ENCODE measurements at places on chromosomes 2 and 18. TPM values are rescaled to one million over a fixed set of nuclear protein-coding genes. Genes with fewer than 3 reads are reported as not detected.
A peak's percentile ranks its signal among the peaks of the same experiment; 100 is the strongest.

Gene SPC25
- total RNA-seq = 34.2 TPM

Gene FOXD4L1
- 0.18 TPM for total RNA-seq

Gene CHST9
- not detected for total RNA-seq

Gene CACNB4
- 0.28 TPM for total RNA-seq

- H3K4me1 ChIP-seq = peaks cover 22% of the 10 kb centered on the region
- no peak for DNase-seq
- H3K27me3 ChIP-seq = peaks cover 1% of the 10 kb centered on the region
- H3K27ac ChIP-seq = peak overlapping the region; percentile 87
- peak overlapping the region; percentile 92 for H3K4me3 ChIP-seq
These were observed 1.2 kb downstream of the TMEM237 start for GRCh38 chr2:201642086-201642578.

DNA sequence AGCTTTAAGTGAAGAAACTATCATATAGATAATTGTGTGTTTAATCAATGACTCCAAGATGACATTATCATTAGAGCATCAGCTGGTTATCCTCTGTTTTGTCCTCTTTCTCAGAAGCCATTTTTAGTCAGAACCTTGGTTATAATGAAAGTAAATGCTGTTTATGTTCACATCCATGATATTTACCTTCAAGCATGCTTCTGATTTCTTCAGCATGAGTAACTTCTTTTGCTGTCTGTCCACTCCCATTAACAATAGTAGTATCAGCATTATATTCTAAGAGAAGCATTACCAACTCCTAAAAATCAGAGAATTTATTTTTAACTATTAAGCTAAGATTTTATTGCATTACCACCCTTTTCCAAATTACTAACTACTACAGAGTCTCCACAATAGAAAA is 56.3 kb downstream of the OSBPL1A start:
- DNase-seq = no peak
- H3K36me3 ChIP-seq = no peaks in the 10 kb centered on the region
- H3K27me3 ChIP-seq = peaks cover 2% of the 10 kb centered on the region
- H3K4me1 ChIP-seq = peaks cover 2% of the 10 kb centered on the region

- H3K27ac ChIP-seq = no peak overlapping the region
- H3K4me1 ChIP-seq = peaks cover 8% of the 10 kb centered on the region
- no peaks in the 10 kb centered on the region for H3K36me3 ChIP-seq
- no peak overlapping the region for H3K4me3 ChIP-seq
These were observed 6.4 kb downstream of the MTCL1 start for GRCh38 chr18:8711736-8712135.

- peaks cover 29% of the 10 kb centered on the region for H3K36me3 ChIP-seq
- peaks cover 53% of the 10 kb centered on the region for H3K4me1 ChIP-seq
- peak; percentile 61 for DNase-seq
These were observed 115.1 kb downstream of the DTNB start for GRCh38 chr2:25558262-25558661.

DNA sequence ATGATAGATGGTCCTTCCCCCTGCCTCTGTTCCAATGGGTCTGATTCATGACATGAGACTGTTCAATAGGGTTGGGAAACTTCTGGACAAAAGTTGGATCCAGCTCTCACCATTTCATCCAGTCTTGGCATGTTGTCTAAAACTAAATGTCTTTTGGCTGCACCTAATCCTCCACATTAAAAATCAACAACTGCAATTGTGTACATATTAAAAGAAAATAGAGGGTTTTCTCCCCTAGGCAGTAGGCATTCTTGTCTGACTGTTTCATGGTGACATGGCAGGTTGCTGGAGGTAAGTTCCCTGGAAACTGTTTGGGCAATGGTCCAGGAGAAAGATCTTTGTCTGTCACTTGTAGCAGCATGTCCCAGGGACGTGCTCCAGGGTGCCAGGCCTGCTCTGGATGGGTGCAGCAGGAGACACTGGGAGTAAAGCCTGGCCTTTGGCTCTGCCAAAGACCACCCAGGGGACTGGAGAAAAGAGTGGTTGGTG is 135.8 kb downstream of the TCF4 start:
- H3K27me3 ChIP-seq = no peaks in the 10 kb centered on the region
- DNase-seq = no peak
- no peaks in the 10 kb centered on the region for H3K4me1 ChIP-seq
- H3K36me3 ChIP-seq = no peaks in the 10 kb centered on the region

DNA sequence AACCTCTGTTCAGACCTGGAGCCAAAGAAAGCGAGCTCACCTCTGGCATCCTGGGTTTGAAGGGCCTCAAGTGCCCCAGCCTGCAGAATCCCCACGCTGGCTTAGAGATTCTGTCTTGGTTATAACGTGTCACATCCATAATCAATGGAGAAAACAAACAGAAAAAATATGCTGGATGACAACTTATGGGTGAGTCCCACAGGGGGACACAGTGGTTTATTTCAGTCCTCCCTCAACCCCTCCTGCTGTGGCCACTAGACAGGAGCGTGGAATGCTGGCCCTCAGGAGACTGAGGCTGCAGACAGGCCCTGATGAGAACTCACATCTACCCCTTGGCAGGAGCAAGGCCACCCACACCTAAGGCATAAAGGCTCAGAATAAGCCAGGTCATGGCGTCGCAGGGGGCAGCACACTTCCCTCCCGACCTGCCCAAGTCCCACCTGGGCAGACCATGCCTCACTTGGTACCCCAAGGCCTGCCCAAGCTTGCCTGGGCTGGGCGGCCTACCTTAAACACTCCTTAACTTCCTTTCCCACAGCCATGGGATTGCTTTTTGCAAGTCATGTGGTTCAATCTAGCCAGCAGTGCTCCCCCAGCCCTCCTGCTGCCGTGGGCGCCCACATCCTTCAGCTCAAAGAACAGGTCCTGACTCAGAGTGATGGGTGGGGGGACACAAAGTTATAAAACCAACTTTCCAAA is 19.9 kb downstream of the COX7A2L start:
- no peak for DNase-seq
- no peaks in the 10 kb centered on the region for H3K27me3 ChIP-seq
- H3K4me1 ChIP-seq = peaks cover 21% of the 10 kb centered on the region
- peak overlapping the region; percentile 13 for H3K27ac ChIP-seq
- peaks cover 79% of the 10 kb centered on the region for H3K36me3 ChIP-seq

GRCh38 chr2:70391988-70392387 is 90.1 kb upstream of the FAM136A start:
- no peak overlapping the region for H3K4me3 ChIP-seq
- no peak for DNase-seq
- peaks cover under 1% of the 10 kb centered on the region for H3K27me3 ChIP-seq
- H3K4me1 ChIP-seq = no peaks in the 10 kb centered on the region
- no peak overlapping the region for H3K27ac ChIP-seq
- no peaks in the 10 kb centered on the region for H3K36me3 ChIP-seq

- H3K4me3 ChIP-seq = no peak overlapping the region
- H3K27ac ChIP-seq = no peak overlapping the region
- H3K4me1 ChIP-seq = no peaks in the 10 kb centered on the region
These were observed 396.3 kb downstream of the IRS1 start for GRCh38 chr2:226403369-226403768.

- no peak for DNase-seq
- no peaks in the 10 kb centered on the region for H3K36me3 ChIP-seq
- no peak overlapping the region for H3K27ac ChIP-seq
- H3K4me3 ChIP-seq = no peak overlapping the region
- no peaks in the 10 kb centered on the region for H3K27me3 ChIP-seq
These were observed 226.7 kb downstream of the GULP1 start for GRCh38 chr2:188518381-188518780.

GRCh38 chr2:203761121-203761520 is 54.7 kb downstream of the CD28 start:
- no peak overlapping the region for H3K4me3 ChIP-seq
- no peak for DNase-seq
- no peak overlapping the region for H3K27ac ChIP-seq
- H3K4me1 ChIP-seq = peaks cover 36% of the 10 kb centered on the region
- no peaks in the 10 kb centered on the region for H3K27me3 ChIP-seq
- H3K36me3 ChIP-seq = peaks cover 73% of the 10 kb centered on the region

DNA sequence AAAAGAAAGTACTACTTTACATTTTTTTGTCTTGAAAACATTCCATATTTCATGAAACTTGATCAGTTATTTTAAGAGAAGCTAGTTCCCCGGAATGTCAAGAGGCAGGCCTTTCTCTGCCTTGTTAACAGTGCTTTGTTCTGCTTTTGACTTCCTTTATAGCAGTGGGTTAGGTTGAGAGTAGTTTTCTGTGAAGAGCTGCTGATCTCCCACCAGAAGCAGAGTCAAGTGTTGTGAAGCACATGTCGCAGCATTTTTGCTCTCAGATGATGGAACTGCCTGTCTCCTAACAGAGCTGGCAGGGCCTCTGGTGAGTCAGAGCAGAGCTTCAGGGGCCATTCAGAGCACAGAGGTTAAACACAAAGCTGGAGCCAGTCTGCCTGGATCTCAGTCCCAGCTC is 871.8 kb downstream of the SLC4A3 start:
- H3K27ac ChIP-seq = no peak overlapping the region
- H3K36me3 ChIP-seq = no peaks in the 10 kb centered on the region
- no peak for DNase-seq
- no peaks in the 10 kb centered on the region for H3K4me1 ChIP-seq
- no peaks in the 10 kb centered on the region for H3K27me3 ChIP-seq
- no peak overlapping the region for H3K4me3 ChIP-seq

DNA sequence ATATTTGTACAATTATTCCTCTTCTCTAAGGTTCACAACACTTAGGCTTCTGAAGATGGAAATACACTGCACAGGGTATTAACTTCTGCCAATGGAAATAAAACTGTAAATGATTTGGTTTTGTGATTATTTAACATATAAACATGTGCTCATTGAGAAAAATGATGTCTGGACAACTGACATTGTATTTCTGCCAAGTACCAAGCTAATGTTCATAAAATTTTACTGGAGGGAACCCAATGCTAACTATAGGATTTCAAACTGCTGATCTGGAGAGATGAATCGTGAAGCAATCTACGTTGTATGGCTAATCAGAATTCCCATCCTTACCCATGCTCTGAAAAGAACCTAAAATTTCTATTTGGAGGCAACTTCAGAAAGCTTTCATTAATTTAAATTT is 279.7 kb downstream of the NRXN1 start:
- H3K4me3 ChIP-seq = no peak overlapping the region

GRCh38 chr2:38244301-38244700 is 132.8 kb downstream of the ATL2 start:
- no peak overlapping the region for H3K27ac ChIP-seq
- H3K4me1 ChIP-seq = no peaks in the 10 kb centered on the region
- no peak overlapping the region for H3K4me3 ChIP-seq
- no peaks in the 10 kb centered on the region for H3K36me3 ChIP-seq

DNA sequence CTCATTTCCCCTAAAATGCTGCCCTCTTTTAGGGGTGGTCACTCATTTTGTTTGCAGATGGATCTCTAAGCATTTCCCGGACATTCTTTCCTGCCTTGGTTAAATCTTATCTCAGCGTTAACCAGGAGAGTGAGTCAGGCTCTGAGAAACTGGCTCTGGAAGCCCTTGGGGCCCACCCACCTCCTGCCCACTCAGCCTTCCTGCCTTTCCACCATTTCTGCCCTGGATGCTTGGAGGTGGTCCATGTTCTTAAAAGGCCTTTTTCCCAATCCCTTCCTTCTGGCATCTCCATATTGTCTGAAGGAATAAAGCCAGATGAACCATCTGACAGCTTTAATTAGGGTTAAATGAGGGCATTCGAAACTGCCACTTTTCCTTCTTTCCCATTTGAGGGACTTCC is 9.5 kb downstream of the HK2 start:
- H3K4me3 ChIP-seq = peak overlapping the region; percentile 65
- no peaks in the 10 kb centered on the region for H3K27me3 ChIP-seq
- peaks cover 15% of the 10 kb centered on the region for H3K36me3 ChIP-seq
- H3K27ac ChIP-seq = peak overlapping the region; percentile 89

DNA sequence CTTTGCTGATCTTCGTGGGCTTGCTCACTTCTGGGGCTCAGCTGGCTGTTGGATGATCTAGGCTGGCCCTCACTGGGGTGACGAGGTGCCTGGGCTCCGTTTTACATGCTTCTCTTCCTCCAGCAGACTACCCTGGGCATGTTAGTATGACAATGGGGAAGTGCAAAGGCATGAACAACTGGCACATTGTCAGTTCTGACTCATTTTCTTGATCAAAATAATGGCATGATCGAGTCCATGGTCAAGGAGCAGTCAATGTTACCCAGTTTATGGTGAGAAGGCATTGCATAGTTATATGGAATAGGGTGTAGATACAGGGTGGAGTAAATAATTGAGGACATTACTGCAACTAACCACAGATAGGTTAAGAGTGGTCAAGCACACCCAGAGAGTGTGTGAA is 10.0 kb upstream of the UPP2 start:
- H3K27ac ChIP-seq = no peak overlapping the region
- no peak overlapping the region for H3K4me3 ChIP-seq
- no peaks in the 10 kb centered on the region for H3K27me3 ChIP-seq
- no peak for DNase-seq

- H3K4me1 ChIP-seq = no peaks in the 10 kb centered on the region
- peaks cover 10% of the 10 kb centered on the region for H3K27me3 ChIP-seq
- no peak overlapping the region for H3K27ac ChIP-seq
- H3K4me3 ChIP-seq = no peak overlapping the region
- no peak for DNase-seq
These were observed 249.4 kb upstream of the HS6ST1 start for GRCh38 chr2:128568106-128568505.

GRCh38 chr2:44201648-44202165 is 33.0 kb downstream of the PPM1B start:
- H3K4me1 ChIP-seq = peaks cover 30% of the 10 kb centered on the region
- H3K36me3 ChIP-seq = peaks cover 39% of the 10 kb centered on the region

GRCh38 chr2:19796035-19796695 is 105.6 kb downstream of the TTC32 start:
- no peak overlapping the region for H3K27ac ChIP-seq
- H3K36me3 ChIP-seq = no peaks in the 10 kb centered on the region
- H3K4me3 ChIP-seq = no peak overlapping the region

GRCh38 chr2:27729198-27729597 is 42.3 kb upstream of the MRPL33 start:
- no peaks in the 10 kb centered on the region for H3K36me3 ChIP-seq
- H3K27ac ChIP-seq = no peak overlapping the region
- DNase-seq = no peak
- H3K4me3 ChIP-seq = no peak overlapping the region
- H3K4me1 ChIP-seq = peaks cover 11% of the 10 kb centered on the region
- no peaks in the 10 kb centered on the region for H3K27me3 ChIP-seq

- H3K27me3 ChIP-seq = no peaks in the 10 kb centered on the region
- no peaks in the 10 kb centered on the region for H3K4me1 ChIP-seq
- no peak overlapping the region for H3K4me3 ChIP-seq
- H3K27ac ChIP-seq = no peak overlapping the region
These were observed 41.1 kb downstream of the APOB start for GRCh38 chr2:21002814-21003192.

DNA sequence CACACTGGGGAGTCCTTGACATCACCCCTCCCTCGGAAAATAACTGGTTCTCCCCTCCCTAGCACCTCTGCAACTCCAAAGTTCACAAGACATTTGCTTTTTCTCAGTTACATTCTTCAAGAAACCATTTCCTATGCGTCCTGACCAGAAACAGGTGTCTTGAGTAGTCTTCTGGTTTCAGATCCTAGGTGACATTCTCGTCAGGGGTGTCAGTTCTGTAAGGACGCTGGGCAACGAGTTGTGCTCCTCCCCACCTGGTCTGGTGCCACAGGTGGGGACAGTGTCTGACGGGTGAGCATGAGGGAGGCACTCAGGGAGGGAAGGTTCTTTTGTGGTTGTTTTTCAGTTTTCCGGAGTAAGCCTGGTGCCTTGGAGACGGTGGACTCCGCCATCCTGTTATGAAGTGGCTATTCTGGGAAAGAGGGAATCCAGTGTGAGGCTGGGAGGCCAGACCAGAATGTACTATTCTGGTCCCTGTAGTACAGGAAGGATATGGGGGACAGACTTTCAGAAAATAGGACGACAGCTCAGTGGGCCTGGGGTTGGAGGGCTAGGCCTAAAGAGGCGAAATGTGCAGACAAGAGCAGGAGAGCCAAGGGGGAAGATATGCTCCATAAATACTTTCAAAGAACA is 50.6 kb downstream of the EPAS1 start:
- no peak overlapping the region for H3K4me3 ChIP-seq
- no peak overlapping the region for H3K27ac ChIP-seq
- peaks cover 51% of the 10 kb centered on the region for H3K4me1 ChIP-seq
- H3K27me3 ChIP-seq = peaks cover 7% of the 10 kb centered on the region
- peaks cover 29% of the 10 kb centered on the region for H3K36me3 ChIP-seq
- no peak for DNase-seq

Data from activated CD4-positive, alpha-beta memory T cell treated with anti-CD3 and anti-CD28 coated beads, Interleukin-2, amount 10 ng/mL, durations not matched to agents 7 days and 5 days (primary cell).